GM12891 (cell line): ENCODE measurements at places on chromosomes 4 and X.

DNA sequence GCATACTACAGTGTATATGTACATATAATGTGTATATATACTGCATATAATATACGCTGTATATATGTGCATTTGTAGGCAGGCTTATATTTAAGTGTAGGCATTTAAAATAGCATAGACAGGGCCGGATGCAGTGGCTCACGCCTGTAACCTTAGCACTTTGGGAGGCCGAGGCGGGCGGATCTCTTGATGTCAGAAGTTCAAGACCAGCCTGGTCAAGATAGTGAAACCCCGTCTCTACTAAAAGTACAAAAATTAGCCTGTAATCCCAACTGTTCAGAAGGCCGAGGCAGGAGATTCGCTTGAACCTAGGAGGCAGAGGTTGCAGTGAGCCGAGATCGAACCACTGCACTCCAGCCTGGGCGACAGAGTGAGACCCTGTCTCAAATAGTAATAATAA lies 78.4 kb downstream of the JAKMIP1 start:
- no peak for DNase-seq

DNA sequence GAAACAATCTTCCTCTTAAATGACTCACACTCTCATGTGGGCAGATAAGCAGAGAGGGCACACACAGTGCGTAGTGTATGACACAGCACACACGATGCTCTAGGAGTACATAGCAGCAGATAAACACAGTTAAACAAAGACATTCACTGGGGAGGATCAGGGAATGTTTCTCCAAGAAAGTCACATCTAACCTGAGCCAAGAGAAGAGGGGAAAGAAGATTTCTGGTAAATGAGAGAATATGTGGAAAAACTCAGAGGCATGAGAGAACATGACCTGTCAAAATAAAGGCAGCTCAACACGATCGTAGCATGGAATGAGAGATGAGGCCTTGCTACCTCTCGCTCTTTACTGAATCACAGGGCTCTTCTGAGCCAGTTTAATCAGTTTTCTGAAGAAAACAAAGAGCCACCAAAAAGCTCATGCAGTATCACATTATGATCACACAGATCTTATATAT lies 251.0 kb downstream of the ANK2 start:
- DNase-seq = no peak

GRCh38 chrX:73979551-73980131 lies 324.3 kb upstream of the ZCCHC13 start:
- DNase-seq = no peak

GRCh38 chr4:183157215-183157614 lies 58.2 kb downstream of the WWC2 start:
- no peak for DNase-seq
